Right atrium auricular region (tissue), 2 donors: ENCODE measurements at places on chromosomes 7 and 10. TPM values are rescaled to one million over a fixed set of nuclear protein-coding genes. Genes with fewer than 3 reads are reported as not detected.

GDF2 gene
- total RNA-seq = not detected

- no peak for DNase-seq
Measured at GRCh38 chr10:117007080-117007479, 2.1 kb upstream of the SHTN1 start.

CPA4 gene
- 2.0 TPM for total RNA-seq

DNA sequence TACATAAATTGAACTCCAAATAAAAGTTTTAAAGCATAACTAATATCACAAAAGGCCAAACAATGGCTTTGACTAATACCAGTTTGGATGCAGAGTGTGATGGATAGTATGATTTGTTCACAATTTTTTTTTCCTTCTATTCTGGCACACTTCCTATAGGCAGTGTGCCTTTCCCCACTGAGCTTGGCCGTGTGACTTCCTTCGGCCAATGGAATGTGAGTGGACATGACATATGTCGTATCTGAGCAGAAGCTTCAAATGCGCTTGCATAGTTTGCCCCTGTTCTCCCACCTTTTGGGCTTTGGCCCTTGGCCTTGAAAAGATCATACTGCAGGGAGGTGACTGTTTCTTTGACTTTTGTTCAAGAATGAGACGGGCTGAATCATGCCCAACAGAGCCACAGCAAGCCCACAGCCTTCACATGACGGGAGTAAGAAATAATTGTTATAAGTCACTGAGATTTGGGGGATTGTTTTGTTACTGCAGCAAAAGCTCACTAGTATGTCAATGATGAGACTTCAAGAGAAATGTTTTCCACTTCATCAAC lies 279.9 kb upstream of the NEBL start:
- no peak for DNase-seq

GIMAP8 gene
- 9.6 TPM for total RNA-seq

GRCh38 chr10:62467527-62467926 lies 93.4 kb downstream of the ZNF365 start:
- no peak for DNase-seq

WAPL gene
- 19.5 TPM for total RNA-seq

GARIN1A gene
- 0.39 TPM for total RNA-seq

SLC16A9 gene
- total RNA-seq = 0.90 TPM

DNA sequence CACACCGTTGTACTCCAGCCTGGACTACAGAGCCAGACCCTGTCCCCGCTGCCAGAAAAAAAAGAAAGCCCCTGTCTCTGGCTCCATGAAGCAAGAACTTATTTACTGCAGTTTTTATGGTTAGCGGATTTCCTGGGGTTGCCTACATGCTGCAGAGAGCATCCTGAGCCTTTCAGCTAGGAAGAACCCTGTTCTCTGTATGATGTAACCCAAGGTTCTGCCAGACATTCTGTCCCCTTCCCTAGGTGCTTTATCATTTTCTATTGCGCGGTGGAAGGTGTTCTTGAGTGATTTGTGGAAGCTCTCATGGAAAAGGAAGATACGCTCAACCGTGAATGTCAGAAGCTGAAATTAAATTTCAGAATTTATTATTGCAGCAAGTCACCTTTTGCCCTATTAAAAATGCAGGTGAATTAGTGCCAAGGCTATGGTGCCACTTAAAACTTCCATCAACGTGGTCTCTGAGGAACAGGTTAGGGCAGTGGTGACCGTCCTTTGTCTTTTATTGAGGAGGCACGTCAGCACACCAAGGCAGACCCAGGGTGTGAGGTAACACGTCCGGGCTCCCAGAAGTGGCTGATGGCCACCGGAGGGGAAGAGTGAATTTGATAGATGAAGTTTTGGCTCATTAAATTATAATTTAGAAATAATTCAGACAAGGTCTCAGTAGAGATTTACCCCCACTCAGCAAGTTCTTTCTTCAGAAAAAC lies 273.1 kb downstream of the PHTF2 start:
- DNase-seq = no peak

EXOC4 gene
- 24.7 TPM for total RNA-seq

PRTFDC1 gene
- total RNA-seq = 5.6 TPM

DNA sequence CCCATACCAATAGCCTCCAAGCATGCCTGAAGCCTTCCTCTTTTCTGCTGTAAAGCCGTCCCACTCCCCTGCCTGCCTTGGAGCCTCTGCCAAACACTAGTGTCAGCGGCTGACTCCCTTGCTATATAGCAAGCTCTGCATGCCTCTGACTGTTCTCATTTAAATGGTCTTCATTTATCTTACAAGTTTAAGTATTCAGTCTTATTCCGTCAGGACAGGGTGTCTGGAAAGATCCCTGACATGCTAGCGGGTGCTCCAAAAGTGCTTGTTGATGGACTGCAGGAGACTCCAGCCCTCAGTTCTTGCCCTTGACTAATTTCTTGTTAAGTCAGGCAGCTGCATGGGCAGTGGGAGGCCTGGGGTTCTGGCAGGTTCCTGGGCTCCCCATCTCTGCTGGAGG lies 298.7 kb downstream of the GFRA1 start:
- DNase-seq = no peak

DNA sequence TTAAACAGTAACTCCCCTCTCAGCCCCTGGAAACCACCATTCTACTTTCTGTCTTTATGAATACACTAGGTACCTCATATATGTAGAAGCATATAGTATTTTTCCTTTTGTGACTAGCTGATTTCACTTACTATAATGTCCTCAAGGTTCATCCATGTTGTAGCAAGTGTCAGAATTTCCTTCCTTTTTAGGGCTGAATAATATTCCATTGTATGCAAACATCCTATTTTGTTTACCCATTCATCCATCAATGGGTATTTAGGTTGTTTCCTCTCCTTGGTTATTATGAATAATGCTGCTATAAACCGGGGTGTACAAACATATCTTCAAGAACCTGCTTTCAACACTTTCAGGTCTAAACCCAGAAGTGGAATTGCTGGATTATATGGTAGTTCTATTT lies 125.3 kb downstream of the SGMS1 start:
- DNase-seq = no peak

VAX1 gene
- total RNA-seq = not detected

GRCh38 chr10:113091920-113092319 lies 141.9 kb downstream of the TCF7L2 start:
- peak; percentile 32 for DNase-seq

- DNase-seq = peak; percentile 38
Measured at GRCh38 chr10:128156999-128157755, 31.0 kb upstream of the MKI67 start.

DNA sequence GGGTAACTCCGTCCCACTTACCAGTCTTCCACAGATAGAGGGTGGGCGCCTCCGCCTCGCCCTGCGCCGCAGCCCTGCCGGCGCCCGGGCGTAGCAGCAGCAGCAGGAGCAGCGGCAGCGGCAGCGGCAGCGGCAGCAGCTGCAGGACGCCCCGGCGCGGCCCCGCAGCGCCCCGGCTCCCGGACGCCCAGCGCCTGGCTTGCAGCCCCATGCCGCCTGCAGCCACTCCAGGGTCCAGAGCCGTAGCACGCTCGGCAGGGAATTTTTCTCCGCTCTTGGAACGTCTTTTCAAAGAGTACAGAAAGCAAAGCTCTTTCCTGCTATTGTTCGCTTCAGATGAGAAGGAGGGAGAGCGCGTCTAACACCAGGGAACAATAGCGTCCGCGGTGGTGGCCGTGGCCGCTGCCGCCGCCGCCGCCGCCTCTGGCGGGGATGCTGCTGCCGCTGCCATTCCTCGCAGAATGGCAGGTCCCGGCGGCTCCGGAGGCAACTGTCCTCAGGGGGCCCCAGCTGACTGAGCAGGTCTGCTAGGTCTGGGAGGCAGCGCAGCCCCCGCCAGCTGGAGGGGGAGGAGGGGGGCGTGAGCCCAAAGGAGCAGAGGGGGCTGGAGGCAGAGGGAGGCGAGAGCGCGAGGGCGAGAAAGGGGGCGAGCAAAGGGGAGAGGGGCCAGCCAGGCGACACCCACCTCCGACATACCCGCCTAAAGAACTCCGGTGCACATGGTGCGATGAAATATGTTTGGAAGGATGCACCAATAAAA lies at the start of gene THSD7A:
Gene THSD7A, minus strand, starts transcription at position 463 of the 760 bp plus-strand sequence. Its CDS starts 252 bp downstream, at position 211.
- DNase-seq = no peak

DNA sequence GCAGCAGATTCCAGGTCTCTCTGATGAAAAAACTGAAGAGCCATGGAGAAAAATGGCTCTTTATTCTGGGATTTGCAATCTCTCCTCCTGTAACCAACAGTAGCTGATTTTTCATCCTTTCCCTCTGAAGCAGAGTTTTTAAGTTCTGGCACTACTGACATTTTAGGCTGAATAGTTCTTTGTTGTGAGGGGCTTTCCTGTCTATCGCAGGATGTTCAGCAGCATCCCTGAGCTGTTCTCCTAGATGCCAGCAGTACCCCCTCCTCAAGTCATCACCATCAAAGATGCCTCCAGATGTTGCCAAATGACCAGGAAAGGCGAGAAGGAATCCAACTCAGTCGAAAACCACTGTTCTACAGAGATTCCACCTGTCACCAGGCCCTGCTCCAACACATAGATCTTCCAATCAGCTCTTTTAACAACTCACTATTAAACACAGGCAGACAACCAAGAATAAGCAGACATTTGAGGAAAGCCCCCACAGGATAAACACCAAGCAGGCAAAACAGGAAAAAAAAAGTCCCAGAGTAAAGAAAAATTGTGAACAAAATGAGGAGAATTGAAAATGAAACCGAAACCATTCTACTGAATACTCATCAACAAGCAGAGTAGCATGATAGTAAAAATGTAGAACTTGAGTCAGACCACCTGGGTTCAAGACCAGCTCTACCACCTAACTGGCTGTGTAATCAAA lies 124.8 kb downstream of the MPP7 start:
- no peak for DNase-seq

GRCh38 chr10:62082729-62083411 lies 181.4 kb downstream of the ARID5B start:
- no peak for DNase-seq

- no peak for DNase-seq
Measured at GRCh38 chr10:75922435-75922834, 491.0 kb downstream of the LRMDA start.

- DNase-seq = no peak
Measured at GRCh38 chr7:141001122-141001521, 13.6 kb downstream of the MRPS33 start.

GRCh38 chr10:81026591-81026990 lies 488.9 kb downstream of the SH2D4B start:
- no peak for DNase-seq

CHAT gene
- total RNA-seq = not detected
